ENCODE measurements at places on chromosomes 5 and 9. TPM values are rescaled to one million over a fixed set of nuclear protein-coding genes. Genes with fewer than 3 reads are reported as not detected.

Gene AQP3
- 1.9 TPM for total RNA-seq

GRCh38 chr5:172178991-172179989 is 8.7 kb downstream of the STK10 start:
- DNase-seq, result peak; percentile 41

DNA sequence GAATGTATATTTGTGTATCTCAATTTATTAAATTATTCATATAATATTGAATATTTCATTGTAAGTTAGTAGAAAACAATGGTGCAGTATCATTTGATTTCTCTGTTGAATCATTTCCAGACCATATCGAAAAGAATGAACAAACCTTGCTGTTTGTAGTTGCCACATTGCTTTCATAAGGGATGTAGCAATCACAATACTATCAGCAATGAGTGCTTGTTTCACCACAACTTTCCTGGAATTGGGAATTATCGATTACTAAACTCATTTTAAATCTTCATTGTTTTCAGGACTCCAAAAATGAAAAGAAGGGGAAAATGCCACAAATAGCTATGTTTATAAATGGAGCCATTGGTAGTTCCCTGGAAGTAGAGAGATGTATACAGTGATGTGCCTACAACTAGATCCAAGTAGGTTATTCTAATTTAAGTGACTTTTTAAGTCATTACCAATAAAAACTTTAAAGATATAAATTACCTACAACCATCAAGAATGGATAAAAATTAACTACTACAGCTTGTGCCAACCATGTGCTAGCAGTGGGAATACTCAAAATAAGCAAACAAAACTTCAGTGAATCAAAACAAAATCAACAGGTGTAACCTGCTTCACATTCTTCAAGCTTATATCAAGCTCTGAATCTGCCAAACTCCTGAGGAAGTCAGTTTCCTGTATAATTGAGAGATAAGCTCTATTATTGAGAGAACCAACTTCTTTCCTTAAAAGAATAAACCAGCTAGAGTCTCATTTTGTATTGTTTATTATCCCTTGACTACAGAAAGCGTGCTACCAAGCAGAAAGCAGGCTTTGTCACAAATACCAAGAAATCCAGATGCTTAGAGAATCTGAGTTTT is 358.6 kb downstream of the ADGRV1 start:
- DNase-seq, result no peak

DNA sequence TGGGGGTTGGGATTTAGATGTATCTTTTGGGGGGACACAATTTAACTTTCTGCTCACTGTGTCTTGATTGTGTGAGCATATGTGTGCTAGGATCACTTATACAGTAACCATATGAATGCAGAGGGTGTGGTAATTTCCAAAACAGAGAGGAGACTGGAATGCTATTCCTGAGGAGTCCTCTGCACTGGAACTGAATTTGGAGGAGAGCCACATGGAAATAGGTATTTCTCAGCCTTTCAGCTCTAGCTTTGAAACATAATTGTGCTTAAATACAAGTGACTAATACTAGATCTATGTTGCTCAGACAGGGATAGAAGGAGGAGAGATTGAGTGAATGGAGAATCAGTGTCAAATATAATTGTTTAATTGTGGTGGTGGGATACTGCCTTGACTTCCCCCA is 45.5 kb downstream of the FOCAD start:
- DNase-seq, result peak; percentile 13

Gene BAAT
- not detected for total RNA-seq

Measured in fibroblast of the aortic adventitia (primary cell).